Left lobe of liver (tissue), 2 donors: ENCODE measurements at places on chromosomes 7 and 10.

DNA sequence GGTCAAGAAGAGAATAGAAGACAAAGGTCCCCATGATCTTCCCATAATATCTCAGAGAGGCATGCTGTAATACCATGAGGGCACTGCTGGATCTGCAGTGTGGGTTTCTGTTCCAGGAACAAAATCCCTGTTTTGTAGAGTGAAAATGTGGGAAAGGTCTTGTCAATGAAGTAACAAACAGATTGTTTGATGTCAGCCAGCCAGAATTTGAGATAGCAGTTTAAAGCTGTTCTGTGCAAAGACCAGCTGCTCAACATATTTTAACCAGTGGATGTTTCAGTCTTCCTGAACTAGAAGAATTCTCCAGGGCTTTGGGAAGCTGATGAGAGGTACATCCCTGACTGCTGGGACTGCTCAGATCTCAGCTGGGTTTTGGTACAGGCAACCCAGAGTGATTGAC lies 1012.5 kb downstream of the DNAJB9 start:
- DNase-seq = no peak

DNA sequence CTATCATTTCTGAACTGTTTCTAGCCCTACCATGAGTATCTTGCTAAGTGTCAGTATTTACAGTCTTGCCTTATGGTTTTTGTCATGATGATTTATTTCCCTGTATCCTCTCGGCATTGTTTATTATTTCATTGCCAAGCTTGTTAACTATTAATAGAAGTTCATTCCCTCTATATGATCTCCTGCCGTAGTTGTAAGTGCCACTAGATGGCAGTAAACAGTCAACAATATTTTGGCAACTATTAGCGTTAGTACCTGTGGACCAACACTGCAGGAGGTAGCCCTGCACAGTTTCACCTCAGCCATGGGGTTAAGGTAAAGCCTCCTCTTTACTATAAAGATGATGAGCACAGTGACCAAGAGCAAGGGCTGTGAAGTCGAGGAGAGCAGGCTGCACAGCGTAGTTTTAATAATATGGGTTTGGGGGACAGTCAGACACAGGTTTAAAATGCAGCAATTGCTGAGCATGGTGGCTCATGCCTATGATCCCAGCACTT lies 26.1 kb upstream of the CCNJ start:
- DNase-seq = no peak

DNA sequence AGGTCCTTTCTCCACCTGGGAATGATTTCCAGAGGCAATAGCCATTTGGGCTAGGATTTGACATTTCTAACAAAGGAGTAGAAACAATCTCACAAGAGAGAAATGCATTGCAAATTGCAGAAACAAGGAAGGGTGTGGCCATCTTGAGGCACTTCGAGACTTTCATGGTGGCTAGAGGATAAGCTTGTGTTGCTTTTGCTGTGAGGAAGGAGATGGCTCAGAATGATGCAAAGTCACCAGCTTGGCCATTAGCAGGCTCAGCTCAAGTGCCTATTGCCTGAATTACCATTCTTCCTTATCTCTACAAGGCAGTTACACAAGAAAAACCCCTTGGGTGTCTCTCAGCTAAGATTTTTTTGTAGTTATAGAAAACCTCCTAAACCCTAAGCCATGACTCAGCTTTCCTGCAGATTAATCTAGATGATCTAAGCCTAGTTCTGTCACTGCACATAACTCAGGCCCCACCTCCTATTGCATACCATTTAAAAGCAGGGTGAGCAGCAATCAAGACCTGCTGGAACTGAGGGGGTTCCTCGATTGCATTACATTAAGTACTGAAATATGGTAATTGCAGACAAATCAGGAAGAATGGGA lies 683.1 kb downstream of the NRG3 start:
- DNase-seq = no peak

DNA sequence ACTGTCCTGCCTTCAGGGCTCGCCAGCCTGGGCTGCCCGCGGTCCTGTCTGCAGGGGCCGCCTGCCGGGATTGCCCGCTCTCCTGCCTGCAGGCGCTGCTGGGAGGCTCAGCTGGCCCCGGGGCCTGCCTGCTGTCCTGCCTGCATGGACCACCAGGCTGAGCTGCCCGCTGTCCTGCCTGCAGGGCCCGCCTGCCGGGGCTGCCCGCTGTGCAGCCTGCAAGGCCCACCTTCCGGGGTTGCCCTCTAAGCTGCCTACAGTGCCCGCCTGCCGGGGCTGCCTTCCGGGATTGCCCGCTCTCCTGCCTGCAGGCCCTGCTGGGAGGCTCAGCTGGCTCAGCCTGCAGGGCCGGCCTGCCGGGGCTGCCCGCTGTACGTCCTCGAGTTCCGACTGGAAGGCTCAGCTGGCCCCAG lies 164.4 kb downstream of the GLRX3 start:
- DNase-seq = no peak

DNA sequence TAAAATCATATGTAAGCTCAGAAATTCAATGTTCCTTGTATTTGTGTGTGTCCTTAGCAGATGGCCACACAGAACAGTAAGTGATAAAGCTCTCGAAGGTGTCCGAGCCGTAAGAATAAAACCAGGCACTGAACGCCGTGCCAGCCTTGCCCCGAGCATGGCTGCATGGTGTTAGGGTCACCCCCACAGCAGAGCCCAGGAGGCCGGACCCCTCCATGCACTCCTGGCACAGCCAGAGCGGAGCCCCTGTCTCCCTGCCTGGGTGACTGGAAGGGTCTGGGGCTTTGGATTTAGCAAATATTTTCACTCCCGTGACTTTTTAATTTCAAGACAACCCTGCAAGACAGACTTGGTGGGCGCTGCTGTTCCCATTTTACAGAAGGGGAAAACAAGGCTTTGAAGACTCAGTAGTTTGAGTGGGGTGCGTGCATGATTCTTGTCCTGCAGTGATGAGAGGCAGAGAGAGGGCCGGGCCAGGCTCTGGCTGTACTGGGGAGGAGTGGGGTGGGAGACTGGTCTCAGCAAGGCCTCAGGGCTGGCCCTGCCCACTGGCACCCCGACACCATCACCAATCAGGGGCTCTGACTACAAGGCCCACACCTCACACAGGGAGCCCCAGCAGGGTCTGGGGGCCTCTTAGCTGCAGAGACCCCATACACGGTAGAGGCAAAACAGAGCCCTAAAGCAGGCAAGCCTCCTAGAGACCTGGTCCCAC lies 39.4 kb downstream of the VIPR2 start:
- DNase-seq = no peak

DNA sequence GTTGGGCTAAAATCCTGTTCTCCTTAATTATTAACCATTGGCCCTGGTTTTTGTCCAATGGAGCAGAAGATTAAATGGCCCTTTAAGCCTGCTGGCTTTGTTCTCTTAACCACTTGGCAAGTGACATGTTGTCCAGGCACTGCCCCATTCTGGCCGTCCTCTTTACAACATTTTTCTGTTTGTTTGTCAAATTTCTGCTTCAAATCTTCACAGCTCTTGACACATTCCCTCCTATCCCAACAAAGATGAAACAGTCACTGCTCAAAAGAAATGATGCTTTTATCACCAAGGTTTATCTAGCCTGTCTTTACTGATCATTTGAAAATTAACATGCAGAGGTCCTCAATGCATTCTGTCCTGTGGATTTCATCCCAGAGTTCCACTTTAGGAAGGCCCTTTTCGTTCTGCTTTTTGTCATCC lies 700.4 kb downstream of the KCNMA1 start:
- DNase-seq = peak; percentile 47

DNA sequence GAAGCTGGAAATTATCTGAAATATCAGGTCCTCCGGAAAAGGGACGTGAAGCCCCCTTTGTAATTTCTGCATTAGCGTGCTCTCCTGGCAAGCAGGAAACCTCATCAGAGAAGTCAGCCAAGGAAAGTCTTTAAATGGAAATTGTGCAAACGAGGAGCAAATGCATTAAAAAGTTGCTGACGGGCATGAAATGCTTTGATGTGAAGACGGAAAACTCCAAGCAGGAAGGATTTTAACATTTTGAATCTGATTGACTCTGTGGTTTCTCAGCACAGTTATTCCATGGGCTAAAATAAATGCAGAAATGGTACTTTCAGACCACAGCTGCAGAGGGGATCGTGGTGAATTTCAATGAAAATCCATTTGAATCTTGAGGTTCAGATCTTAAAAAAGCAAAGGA lies 167.8 kb downstream of the AHR start:
- no peak for DNase-seq

DNA sequence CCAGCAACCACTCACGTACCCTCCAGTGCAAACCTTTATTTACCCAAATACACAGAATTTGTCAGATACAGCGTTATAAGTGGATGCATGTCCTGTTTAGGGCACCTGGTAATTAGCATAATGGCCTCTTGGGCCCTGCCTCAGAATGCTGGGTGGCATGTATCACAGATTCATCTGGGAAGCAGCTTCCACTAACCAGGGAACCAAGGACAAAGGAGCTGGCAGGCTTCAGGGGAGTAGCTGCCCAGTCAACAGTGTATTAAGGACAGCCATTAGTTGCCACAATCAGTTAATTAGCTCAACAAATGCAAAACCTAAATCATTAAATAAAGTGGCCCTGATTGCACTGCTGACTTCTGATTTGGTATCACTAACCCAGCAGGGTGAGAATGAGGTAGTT lies 105.7 kb downstream of the RAPGEF5 start:
- no peak for DNase-seq

DNA sequence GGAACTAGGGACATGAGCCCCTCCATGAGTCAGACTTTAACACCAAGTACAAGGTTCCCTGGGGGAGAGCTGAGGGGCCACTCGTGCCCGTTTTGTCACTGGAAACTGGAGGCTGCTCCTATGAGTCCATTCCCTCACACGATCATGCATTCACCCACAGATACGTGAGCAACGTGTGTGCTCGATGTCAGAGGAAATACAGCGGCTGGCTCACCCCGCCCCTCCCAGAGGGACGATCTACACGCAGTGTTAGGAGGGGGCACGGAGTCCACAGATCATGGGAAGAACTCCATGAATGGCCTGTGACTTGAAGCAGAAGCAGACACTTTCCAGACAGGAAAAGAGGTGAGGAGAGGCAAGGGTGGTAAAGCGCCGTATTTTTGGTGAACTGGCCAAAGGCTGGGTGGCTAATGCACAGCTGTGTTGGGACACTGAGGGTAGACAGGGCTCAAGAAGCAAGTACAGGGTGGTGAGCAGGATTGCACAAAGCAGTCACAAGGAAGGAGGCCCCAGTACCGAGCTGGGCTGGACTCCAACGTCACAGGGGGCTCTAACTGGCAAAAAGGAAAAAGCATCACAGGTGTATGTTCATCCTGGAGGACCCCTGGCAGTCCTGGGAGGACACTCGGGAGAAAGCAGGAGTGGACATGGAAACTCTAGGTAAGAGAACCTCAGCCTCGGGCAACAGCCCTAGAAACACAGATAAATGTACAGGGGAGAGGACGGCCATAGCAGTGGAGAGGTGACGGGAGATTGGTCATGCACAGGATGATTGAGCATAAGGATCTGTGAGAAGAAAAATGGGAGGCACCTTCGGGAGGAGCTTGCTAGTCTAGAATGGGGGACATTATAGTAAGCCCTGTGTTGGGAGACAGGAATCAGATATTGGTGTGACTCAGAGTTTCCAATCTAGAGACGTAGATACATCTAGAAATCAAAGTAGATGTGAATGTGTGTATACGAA lies 41.2 kb downstream of the TNS3 start:
- no peak for DNase-seq

- no peak for DNase-seq
These were observed 108.4 kb upstream of the UNC5B start for GRCh38 chr10:71103961-71104360.

- no peak for DNase-seq
These were observed 2.6 kb upstream of the HPS1 start for GRCh38 chr10:98449287-98449686.
